ENCODE measurements at places on chromosomes 4 and X.

DNA sequence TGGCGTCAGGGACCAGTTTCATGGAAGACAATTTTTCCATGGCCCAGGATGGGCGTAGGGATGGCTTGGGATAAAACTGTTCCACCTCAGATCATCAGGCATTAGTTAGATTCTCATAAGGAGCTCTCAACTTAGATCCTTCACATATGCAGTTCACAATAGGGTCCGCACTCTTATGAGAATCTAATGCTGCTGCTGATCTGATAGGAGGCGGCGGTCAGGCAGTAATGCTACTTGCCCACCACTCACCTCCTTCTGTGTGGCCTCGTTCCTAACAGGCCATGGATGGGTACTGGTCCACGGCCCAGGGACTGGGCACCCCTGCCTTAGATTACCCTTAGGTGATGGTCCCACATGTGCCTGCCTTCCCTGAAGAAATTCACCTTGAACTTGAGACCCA is 28.8 kb upstream of the ENPP6 start:
- DNase-seq = no peak

GRCh38 chr4:4855301-4856070 is 4.0 kb upstream of the MSX1 start:
- no peak for DNase-seq

- DNase-seq = no peak
Measured at GRCh38 chr4:118280501-118281218, 72.1 kb downstream of the PRSS12 start.

- no peak for DNase-seq
Measured at GRCh38 chrX:135984791-135985156, 461 bp upstream of the SLC9A6 start.

DNA sequence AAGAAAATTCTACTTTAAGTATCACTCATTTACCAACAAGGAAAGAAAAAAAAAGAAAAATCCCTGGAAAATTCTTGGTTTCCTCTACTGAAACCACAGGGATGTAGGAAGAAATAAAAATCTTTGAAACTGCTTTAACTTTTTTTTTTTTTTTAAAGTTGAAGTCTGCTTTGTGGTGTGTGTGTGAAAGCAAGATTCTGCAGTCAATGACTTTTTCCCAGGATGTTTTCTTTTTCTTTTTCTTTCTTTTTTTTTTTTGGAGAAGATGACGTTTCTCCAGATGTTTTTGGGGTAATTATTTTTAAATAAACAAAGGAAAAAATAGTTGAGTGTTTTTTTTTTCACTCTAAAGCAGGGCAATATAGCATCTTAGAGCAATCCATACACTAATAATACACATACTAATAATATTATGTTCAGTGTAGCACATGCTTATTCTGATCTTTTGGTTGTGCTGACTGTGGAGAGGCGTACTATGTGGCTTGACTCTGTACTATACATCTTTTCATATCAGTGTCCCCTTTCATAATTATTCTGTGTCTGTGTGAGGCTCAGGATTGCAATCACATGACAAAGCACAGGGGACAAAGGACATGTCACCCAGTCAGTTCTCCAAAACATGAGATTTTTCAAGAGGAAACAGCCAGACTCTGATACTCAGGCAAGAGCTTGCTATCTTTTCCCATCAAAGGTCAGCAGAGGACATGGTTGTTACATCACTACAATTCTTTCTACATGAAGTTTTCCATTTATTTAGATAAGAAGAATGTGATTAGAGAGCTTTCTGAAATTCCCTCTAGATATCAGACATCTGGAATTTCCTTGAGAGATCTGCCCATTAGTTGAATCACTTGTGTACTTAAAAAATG is 111.0 kb downstream of the PDE5A start:
- DNase-seq = no peak

- DNase-seq = no peak
Measured at GRCh38 chr4:189656641-189657040, 284.0 kb upstream of the FRG1 start.

GRCh38 chr4:7937006-7937405 is 2.7 kb downstream of the AFAP1 start:
- DNase-seq = no peak

- no peak for DNase-seq
Measured at GRCh38 chrX:3370656-3371055, 24.2 kb upstream of the MXRA5 start.

- no peak for DNase-seq
Measured at GRCh38 chrX:74534569-74535038, 79.8 kb downstream of the RLIM start.

DNA sequence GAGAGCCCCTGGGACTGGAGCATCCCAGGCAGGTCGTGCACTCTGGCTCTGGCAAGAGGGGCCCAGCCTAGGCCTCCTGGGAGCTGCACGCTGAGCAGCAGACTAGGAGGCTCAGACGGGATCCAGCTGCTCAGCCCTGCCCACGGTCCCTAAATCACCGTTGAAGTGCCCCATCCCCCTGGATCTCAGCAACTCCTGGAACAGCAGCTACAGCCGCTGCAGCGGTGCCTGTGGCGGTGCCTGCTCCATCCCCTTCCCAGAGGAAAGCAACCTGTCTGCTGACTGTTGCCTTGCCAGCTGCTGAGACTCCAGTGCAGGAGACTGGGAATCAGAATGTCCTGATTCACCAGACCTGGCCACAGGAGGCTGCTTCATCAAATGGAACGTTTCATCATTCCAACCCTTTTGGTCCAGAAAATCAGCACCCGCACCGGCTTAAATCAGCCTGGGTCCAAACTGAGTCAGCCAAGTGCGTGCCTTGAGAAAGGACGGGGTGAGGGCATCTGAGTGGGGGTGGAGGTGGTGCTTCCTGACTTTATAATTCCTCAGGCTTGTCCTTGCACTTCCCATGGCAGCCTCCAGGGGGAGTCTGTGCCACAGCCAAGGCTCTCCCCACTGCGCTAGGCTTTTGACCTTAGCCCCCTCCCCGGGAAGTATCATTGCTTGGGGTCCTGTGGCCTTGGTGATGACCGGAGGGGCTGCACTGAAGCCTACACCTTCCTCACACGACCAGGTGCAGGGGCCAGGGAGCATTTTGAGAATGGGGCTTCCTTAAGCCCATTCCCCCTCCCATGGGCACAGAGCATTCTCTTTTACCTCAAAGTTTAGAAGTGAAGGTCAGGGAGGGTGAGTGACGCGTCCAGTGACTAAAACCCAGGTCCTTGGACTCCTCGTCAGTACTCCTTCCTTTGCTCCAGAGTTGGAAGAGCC is 6.5 kb downstream of the ZNF185 start:
- peak; percentile 23 for DNase-seq

DNA sequence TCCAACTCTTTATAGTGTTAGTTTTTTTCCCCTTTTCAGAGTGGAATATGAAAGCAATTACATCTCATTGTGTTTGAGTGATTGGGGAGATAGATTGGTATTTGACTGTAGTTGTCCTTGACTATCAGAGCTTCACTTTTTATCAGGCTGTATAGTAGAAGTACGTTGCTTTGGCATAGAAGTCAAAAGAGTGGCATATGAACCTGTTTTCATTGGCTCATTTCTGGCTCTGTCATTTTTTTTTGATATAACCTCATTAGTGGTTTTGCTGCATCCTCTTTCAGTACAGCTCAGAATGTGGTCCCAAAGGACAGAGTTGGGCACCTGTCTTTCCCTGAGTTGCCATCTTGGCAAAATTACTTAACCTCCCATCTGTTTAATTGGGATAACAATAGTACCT is 1.4 kb downstream of the TMA16 start:
- DNase-seq = peak; percentile 26

GRCh38 chr4:121070274-121070673 is 2.1 kb downstream of the NDNF start:
- no peak for DNase-seq

- DNase-seq = no peak
Measured at GRCh38 chr4:116925900-116926457, 159.4 kb downstream of the TRAM1L1 start.

GRCh38 chr4:83109480-83110222 is 4.9 kb downstream of the PLAC8 start:
- DNase-seq = no peak

DNA sequence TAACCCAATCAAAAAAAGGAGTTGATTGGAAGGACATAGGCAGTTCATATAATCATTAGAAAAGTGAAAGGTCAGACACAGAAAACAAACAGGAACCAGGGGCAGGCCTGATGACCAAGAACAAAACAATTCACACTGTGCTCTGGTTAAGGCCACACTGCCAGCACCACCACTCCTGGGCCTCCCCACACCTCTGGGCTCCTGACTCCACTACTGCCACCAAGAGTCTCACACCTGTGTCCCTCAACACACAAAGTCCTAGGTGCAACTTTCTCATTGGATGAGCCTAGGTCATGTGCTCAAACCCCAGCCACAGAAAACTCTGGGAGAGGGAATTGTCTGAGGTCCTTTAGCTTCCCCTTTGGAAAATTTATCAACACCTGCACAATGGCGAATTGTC is 11.1 kb upstream of the FAM9C start:
- DNase-seq = no peak

DNA sequence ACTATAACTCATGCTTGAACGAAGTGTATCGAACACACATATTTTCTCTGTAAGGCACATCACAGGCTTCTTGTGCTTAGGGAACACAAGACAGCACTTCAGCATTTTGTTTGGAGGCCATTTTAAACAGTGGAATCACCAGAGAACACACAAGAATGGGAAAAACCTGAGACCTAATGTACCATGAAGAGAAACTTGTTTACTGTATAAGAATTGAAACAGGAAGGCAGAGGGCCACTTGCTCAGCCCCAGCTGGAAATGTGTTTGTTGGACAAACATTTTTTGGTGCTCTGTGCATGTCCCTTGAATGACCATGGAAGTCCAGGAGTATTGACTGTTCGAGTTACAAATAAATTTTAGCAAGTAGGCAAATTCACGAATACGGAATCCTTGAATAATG is 47.5 kb downstream of the RAPGEF2 start:
- no peak for DNase-seq

GRCh38 chr4:634599-634985 is 9.2 kb downstream of the PDE6B start:
- no peak for DNase-seq

DNA sequence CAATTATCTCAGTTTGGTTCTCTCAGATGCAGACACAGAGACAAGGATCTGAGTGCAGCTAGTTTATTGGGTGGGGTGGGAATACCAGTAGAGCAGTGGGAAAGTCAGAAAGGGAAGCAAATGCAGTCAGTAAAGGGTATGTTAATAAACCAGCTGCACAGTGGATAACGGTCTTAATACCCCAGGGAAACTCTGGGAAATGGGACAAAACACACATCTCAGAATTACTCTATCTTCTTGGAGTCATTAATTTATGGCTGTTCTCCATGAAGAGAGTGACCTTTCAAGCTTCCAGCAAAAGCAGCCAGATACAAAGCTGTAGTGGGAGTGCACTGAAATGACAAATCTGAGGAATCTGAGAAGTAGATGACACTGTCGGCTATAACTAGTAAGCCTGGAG is 73.3 kb upstream of the NALF2 start:
- DNase-seq = no peak

- no peak for DNase-seq
Measured at GRCh38 chr4:3945511-3946290, 179.5 kb downstream of the ADRA2C start.

Data from naive thymus-derived CD4-positive, alpha-beta T cell (primary cell).